ENCODE measurements at places on chromosomes 5 and 9.
A peak's percentile ranks its signal among the peaks of the same experiment; 100 is the strongest.

- DNase-seq: no peak
Measured at GRCh38 chr5:169651526-169651925, 14.5 kb downstream of the DOCK2 start.

- no peak for DNase-seq
Measured at GRCh38 chr5:132737982-132738681, 786 bp upstream of the KIF3A start.

GRCh38 chr5:178291161-178291561 is 58.6 kb upstream of the PHYKPL start:
- DNase-seq: no peak

DNA sequence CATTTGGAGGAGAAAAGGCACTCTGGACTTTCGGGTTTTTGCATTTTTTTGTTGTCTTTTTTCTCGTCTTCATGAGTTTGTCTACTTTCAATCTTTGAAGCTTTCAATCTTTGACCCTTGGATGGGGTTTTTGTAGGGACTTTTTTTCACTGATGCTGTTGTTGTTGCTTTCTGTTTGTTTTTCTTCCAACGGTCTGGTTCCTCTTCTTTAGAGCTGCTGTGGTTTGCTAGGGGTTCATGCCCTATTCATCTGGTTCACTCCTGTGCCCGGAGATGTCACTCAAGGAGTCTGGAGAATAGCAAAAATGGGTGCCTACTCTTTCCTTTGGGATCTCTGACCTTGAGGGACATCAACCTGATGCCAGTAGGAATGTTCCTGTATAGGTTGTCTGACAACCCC is 378.6 kb upstream of the TYRP1 start:
- no peak for DNase-seq

- DNase-seq: no peak
Measured at GRCh38 chr9:110121170-110121569, 86.8 kb downstream of the C9orf152 start.

DNA sequence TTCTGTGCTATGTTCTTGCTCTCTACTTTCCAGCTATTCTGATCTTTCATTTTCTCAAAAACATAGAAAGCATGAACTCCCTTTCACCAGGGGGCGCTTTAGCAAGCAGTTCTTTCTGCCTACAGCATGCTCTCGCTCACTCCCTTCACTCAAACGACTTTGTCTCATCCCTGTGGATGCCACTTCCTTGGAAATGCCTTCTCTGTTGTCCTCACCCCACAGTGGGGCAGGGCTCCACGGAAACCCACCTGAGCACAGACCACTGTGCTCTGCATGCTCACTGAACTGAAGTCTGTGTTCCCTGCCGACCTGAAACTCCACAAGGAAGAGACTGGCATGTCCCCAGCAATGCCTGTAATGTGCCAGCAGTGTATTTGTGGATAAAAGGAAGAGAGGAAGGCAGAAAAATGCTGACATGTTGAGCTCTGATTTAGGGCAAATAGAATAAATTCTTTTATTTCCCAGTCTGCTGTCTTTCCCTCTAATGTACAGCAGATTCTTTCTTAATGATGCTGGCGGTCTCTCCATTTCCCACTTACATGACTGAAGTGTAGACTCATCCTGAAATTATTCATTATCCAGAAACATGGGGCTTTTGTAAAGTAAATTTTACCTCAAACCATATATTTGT is 4.9 kb upstream of the ROR2 start:
- DNase-seq: no peak

- no peak for DNase-seq
Measured at GRCh38 chr5:173143567-173143966, 764 bp upstream of the BNIP1 start.

GRCh38 chr5:11780641-11781345 is 123.5 kb downstream of the CTNND2 start:
- no peak for DNase-seq

GRCh38 chr5:36369219-36369690 is 67.6 kb upstream of the RANBP3L start:
- DNase-seq: no peak

DNA sequence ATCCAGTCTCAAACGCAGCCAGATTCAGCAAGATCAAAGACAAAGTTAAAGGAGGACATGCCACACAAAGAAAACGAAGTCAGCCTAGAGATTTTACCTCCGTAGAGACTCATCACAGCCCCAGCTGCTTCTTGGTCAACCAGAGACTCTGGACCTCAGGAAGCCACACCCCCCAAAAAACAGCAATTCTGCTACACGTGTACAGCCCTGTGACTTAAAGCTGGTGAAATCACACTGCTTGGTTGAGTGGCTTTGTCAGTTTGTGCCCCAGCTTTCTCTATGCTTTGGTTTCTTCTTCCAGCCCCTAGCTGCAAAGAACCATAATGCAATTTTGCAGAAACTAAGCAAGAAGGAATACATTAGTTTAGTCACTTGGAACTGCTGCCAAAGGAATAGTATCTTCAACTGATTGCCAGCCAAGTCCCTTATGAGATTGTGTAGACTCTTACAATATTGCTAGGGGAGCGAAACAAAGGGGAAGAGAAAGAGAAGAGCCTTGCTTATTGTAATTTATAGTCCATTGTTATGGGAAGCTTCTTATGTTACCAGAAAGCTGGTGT is 158.8 kb upstream of the ZNF462 start:
- DNase-seq: no peak

DNA sequence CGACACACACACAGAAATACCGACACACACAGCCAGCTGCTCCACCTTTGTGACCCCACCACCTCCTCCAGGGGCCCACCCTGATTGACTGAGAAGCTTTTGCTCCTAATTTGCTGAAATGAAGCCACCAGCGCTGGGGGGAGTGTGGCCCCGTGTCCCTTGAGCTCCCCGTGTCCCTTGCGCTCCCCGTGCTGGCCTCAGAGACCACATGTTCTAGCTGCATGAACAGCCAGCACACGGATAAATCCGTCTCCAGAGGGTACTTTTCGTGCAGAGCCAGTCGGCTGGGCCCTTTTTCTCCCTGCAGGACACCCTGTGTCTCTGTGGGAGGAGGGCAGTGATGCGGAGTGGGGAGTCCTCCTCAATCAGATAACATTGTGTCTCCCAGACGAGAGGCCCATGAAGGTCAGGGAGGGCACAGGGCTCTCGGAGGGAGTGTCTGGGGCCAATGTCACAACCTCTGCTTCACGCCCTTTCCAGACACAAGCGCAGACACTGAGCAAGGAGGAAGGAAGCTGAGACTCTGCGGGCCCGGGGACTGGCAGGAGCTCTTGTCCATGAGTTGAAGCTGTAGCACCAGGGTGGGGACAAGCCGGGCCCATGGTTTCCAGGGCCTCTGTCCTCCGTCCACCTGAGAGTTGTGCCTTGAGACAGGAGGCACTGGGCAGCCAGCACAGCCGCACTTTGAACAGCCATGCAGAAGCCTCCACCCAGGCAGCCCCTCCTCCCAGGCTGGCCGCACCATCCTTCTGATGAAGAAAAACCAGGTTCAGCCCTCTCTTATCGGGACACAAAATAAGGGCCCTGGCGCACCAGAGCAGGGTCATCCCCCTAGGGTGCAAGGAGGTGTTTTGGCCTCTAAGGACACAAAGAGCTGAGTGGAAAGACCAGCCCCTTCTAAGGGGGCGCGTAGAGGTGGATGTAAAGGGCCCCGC is 36.4 kb upstream of the SLC6A19 start:
- DNase-seq: no peak

- DNase-seq: no peak
Measured at GRCh38 chr5:119400245-119400644, 44.4 kb downstream of the TNFAIP8 start.

DNA sequence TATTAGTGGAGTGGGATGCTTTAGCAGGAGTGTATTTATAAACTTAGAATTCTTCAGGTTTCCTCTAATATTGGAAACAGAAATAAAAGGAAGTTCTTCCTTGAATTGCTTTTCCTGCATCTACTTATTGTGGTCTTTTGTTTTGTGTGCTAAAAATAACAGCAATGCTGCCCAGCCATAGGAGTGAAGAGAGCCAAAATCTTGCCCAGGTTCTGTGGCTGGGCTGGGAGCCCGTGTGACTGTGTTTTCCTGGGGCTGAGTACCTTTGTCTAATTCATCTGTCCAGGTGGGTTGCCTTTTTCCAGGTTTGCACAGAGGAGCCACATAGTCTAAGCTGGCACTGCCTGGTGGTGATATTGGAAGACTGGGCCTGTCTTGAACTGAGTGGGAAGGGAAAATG is 179.7 kb upstream of the ADAMTSL1 start:
- DNase-seq: no peak

- DNase-seq: no peak
Measured at GRCh38 chr9:92964607-92965060, 17.3 kb downstream of the FGD3 start.

GRCh38 chr9:13705373-13705772 is 425.9 kb upstream of the MPDZ start:
- no peak for DNase-seq

- DNase-seq: no peak
Measured at GRCh38 chr9:75960551-75960950, 70.1 kb downstream of the PCSK5 start.

DNA sequence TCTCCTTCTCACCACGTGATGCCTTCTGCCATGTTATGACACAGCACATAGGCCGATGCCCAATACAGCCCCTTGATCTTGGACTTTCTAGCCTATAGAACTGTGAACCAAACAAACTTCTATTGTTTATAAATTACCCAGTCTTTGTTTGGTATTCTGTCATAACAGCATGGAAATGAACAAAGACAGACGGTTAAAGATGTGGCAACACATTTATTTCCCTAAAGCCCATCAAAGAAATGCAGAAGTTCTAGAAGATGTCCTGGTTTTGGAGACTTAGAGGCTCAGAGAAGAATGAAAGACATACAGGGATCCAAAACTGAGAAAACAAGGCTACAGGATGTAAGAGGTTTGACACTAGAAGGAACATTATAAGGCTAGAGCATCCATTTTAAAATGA is 600.8 kb upstream of the DAB2 start:
- no peak for DNase-seq

DNA sequence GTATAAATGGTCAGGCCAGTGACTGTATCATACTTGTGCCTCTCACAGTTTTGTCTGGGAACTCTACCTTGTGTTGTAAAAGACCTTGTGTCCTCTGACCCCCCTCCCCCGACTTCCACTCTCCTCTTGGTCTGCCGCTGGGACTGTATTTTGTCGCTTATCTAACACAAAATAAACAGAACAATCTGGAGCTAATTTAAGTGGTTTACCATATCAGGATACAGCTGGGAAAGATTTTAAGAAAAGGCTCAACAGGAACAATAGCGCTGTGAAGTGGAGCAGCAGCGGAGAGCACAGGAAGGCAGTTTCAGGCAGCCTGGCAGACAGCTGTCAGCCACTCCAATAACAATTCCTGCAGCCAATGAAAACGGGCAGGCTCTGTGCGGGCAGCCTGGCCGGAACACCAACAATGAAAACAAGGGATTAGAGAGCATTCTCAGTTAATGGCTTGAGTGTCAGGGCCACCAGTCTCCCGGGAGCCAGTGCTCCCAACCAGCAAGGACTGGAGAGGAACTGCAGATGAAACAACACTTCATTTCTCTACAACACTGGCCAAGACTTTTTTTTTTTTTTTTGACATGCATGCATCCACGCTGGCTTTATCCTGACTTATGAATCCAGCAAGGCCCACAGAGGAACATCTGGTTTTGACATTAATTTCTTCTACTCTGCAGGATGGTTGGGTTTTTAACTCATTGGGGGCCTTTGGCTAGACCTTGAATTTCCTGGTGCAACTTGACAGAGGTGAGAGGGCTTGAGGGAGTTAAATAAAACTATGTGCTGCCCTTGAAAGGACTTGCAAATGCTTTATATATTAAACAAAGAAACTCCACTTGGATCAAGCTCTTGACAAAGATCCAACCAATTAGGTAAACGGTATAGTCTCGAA is 76.7 kb downstream of the ARSB start:
- DNase-seq: no peak

DNA sequence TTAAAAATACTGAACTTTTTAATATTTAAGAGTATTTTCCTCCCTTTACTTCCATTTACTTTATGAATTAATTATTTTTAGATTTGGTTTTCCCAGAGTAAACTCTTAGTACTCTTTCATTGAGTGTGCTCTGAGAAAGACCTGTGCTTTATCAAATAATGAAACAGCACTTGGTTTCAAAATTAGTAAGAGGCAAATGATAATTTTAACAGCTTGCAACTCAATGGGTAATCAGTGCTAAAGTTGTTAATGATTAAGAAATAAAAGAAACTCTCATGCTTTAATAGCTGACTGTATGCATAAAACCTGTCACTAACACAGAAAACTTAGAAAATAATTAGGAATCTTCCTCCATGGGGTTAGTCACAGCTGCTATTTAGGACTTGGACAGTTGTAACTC is 244.4 kb downstream of the RFX3 start:
- no peak for DNase-seq

DNA sequence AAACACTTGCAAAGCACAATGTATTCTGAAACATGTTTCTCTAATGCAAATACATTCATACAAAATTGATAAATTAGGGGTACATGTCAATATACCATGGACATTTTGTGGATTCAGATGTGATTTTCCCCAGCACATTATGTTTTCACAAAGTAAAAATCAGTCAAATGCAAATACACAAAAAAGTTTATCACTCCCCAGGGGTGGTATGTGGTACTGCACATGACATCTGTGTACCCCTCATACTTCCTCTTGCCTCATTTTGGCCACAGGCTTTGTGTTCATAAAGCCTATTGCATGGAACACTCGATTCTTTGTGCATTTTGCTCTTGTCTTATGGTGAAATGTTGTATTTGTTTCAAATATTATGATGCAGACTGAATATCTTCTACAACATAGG is 116.8 kb upstream of the PDE4D start:
- DNase-seq: no peak

GRCh38 chr9:104860263-104860662 is 67.7 kb downstream of the ABCA1 start:
- DNase-seq: no peak

- no peak for DNase-seq
Measured at GRCh38 chr9:136086951-136087740, 7.9 kb downstream of the NACC2 start.

GRCh38 chr5:150161242-150162141 is 5.1 kb upstream of the CDX1 start:
- peak; percentile 71 for DNase-seq

GRCh38 chr5:169181814-169182213 is 119.1 kb downstream of the SLIT3 start:
- no peak for DNase-seq

- DNase-seq: no peak
Measured at GRCh38 chr5:179908528-179908927, 831 bp upstream of the TBC1D9B start.

- DNase-seq: no peak
Measured at GRCh38 chr5:122757285-122757684, 17.6 kb upstream of the SNX2 start.

DNA sequence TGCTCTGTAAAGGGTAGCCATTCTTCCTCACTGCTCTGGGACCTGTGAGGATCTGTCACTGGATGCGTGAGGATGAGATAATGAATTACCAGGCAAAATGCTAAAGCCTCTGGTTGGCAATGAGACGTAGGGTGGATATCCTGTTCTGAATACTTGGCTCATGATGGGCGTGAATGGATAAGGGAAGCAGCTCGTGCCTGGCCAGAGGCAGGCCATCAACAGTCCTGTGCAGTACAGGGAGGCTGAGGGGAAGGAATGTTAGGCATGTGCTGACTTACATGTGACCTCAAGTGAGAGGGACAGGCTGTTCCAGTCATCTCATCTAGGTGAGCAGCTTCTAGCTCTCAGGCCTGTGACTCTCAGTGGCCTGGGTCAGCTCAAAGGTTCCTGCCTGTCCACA is 172.8 kb downstream of the CARTPT start:
- DNase-seq: no peak

- DNase-seq: no peak
Measured at GRCh38 chr9:135422341-135422944, 57.1 kb upstream of the PPP1R26 start.

- DNase-seq: no peak
Measured at GRCh38 chr9:26292943-26293342, 599.7 kb downstream of the CAAP1 start.

- no peak for DNase-seq
Measured at GRCh38 chr5:138529812-138530211, 13.2 kb downstream of the ETF1 start.

Measured in stimulated activated CD4-positive, alpha-beta T cell treated with anti-CD3 and anti-CD28 coated beads, Interleukin-15, amount 100 ng/mL, for 1 hour (primary cell).